ENCODE measurements at places on chromosomes 13 and 19. TPM values are rescaled to one million over a fixed set of nuclear protein-coding genes. Genes with fewer than 3 reads are reported as not detected.

DNA sequence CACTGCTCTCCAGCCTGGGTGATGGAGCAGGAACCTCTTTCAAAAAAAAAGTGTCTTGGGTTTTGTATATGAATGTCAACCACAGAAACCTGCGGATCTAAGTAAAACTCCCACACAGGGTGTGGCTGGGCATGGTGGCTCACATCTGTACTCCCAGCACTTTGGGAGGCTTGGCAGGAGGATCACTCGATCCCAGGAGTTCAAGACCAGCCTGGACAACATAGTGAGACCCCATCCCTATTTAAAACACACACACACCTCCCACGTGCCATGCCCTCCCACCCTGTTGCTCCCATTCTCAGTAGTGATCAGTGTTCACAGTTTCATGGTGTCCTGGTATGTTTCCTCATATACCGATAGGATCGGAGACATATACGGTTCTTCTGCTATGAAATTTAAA is 9.2 kb downstream of the TMED1 start:
- no peak for DNase-seq

- no peak for DNase-seq
These were observed 1427.7 kb downstream of the EFNB2 start for GRCh38 chr13:105107781-105108180.

The ELSPBP1 gene
- total RNA-seq = not detected

DNA sequence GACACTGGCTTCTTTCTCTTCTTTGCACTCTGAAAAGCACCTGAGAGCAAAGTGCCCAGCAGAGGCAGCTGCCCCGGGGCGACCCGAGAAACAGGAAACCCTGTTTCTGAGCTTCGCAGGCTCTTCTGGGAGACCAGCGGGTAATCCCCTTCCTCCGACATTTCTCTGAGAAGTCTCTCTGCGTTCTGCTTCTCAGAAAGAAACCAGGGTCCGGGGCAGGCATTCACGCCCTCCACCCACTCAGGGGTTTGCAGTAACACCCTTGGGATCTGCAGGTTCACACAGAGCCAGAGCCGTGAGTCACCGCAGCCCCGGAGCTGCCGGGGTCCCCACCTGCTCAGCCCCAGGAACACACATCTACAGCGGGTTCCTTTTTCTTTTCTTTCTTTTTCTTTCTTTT is 86.0 kb downstream of the GADD45B start:
- DNase-seq = no peak

The IFNL1 gene
- not detected for total RNA-seq

The ACP5 gene
- 26.2 TPM for total RNA-seq

DNA sequence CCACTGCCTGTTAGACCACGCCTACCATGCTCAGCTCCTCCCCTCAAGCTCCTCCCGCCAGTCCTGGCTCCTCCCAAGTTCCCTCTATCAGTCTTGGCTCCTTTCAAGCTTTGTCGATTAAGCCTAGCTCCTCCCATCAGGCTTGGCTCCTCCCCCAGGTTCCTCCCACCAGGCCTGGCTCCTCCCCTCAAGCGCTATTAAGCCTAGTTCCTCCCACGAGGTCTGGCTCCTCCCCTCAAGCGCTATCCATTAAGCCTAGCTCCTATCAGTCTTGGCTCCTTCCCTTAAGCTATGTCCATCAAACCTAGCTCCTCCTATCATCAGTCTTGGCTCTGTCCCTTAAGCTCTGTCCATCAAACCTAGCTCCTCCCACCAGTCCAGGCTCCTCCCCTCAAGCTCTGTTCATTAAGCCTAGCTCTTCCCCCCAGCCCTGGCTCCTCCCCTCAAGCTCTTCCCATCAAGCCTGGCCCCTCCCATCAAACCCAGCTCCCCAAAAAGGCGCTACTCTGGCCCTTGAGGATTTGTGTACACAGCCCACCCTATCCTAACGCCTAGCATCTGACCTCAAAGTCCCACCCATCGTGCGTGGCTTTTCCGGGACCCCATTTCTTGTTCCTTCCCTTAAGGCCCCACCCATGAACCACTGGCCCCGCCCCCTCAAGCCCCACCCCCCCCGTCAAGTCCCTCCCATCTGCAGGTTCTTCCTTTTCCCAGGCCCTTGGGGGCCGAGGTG is 10.0 kb downstream of the CAMSAP3 start:
- DNase-seq = peak; percentile 28

- DNase-seq = no peak
These were observed 43.3 kb downstream of the INSR start for GRCh38 chr19:7250951-7251350.

DNA sequence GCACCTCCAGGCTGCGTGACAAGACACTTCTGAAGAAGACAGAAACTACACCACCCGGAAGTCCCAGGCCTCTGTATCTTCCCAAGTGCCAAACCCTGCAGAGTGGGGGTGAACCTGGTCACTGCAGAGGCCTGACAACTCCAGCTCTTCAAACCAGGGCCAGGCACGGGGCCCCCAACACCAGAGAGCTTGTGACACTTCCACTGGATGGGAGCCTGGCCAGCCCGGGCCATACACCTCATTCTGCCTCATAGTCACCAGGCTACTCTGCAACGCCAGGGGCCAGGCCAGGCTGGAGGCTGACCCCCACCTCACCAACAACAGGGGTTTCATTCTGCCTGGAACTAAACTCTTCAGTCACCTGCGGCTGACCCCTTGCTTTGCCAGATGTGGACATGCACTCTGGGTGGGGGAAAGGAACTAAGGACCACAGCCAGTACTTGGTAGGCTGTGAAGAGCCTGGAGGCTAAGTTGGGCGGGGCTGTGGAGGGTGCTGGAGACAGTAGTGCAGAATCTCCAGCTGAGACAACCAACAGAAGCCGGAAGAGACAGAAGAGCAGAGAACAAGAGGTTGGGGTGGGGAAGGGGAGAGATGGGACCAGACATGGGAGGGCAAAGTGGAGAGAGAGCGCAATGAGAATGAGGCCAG is 23.0 kb downstream of the TUBA3C start:
- DNase-seq = no peak

GRCh38 chr13:40920826-40921225 is 98.3 kb downstream of the ELF1 start:
- no peak for DNase-seq

Measured in bronchial epithelial cell (primary cell).